NCI-H774 (cell line): ENCODE measurements at places on chromosomes 2 and 18.
A peak's percentile ranks its signal among the peaks of the same experiment; 100 is the strongest.

DNA sequence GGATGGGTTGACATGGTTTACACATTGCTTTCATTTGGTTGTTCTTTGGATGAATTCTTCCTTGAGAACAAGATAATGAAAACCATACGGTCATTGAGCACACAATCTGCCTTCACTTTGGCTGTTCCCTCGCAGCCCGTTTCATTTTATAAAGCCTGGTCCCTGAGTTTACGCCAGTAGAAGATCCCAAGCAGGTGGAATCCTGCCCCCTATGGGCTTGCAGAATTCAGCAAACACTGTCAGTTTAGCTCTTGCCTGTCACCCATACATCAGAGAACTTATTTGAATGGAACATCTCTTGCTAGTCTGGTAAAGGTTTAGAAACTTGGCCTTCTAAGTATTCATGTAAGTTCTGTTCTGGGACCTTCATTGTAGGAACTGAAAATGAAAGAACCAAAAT is 666.4 kb upstream of the ZEB2 start:
- DNase-seq: no peak

- peak; percentile 85 for DNase-seq
These were observed at the start of gene CAB39 for GRCh38 chr2:230712443-230713330. Gene CAB39, plus strand, starts transcription at chr2:230712842. Its CDS starts 47,160 bp downstream, at chr2:230760002.

- DNase-seq: no peak
These were observed 691.1 kb upstream of the PIK3C3 start for GRCh38 chr18:41263956-41264355.

DNA sequence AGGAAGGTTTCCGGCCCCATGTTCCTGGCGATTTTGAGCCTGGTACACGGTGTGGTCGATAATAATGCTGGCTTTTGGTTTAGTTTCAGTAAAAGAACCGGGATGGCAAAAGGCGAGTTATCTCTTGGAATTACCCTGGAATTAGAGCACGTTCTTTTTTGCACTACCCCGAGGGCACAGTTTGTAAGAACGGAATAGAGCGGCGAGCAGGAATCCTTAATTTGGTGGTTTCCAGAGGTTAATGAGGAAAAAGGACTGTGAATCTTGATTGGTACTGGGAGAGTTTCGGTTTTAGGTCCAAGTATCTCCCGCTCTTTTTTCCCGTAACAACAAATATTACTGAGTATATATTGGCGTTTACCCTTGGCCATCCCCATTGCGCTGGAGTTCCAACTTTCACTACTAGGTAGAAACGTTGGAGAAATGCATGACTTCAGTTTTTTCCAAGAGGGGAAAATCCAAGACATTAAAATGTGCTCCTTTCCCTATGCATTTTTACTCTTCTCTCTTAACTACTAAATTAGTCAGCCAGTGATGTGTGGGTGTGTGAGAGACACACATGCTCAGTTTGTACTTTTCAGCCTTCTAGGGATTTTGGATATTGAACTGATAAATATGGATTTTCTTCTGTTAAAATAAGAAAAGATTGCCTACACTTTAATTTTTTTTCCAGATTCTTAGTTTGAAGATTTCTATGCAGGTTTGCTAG is 160.8 kb downstream of the AGPS start:
- peak; percentile 41 for DNase-seq

- no peak for DNase-seq
These were observed 113.9 kb downstream of the MYO1B start for GRCh38 chr2:191359133-191359532.

GRCh38 chr2:45205480-45205879 is 196.2 kb upstream of the SIX2 start:
- DNase-seq: no peak

DNA sequence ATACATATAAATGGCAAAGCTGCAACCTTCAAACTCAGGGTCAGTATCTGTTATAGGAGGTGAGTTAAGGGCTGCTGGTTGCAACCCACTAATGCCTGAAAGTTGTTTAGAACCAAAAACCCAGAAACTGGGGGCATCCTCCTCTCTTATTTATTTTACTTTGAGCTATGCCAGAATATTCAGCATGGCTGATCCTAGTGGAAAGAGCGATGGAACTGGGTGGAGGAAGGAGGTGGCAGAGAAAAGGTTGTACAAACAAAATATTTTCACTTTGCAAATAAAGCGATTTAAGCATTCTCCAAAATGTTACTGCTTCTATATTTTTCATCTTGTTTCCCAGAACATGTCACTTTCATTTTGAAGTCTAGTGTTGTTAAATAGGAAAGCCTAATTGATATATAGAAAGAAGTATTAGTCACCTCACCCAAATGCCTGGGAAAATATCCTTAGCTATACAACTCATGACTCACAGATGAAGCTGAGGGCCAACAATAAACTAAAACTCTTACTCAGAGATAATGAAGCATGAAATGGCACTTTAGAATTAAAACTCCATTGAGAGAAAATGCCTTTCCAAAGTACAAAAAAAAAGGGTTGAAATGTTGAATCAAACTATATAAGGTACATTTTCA is 251.4 kb upstream of the UBE2E3 start:
- no peak for DNase-seq

- no peak for DNase-seq
These were observed 114.7 kb upstream of the TNP1 start for GRCh38 chr2:216974321-216975302.

DNA sequence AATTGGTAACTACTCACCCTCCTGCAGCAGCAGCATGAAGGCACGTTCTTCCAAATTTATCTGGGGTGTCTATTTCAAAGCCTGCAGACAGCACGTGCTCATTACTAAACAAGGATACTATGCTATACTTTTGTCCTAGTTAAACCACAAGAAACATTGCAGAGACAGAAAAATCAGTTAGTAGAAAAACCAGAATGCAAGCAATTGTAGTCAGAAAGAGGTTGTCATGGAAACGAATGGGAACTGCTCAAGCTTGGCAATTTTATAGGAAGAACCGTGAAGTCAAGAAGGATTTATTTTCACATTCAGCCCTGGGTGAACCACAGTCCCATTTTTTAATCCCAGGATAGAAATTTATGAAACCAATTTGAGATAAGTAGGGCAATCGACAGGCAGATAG is 162.2 kb upstream of the PGAP1 start:
- DNase-seq: no peak

DNA sequence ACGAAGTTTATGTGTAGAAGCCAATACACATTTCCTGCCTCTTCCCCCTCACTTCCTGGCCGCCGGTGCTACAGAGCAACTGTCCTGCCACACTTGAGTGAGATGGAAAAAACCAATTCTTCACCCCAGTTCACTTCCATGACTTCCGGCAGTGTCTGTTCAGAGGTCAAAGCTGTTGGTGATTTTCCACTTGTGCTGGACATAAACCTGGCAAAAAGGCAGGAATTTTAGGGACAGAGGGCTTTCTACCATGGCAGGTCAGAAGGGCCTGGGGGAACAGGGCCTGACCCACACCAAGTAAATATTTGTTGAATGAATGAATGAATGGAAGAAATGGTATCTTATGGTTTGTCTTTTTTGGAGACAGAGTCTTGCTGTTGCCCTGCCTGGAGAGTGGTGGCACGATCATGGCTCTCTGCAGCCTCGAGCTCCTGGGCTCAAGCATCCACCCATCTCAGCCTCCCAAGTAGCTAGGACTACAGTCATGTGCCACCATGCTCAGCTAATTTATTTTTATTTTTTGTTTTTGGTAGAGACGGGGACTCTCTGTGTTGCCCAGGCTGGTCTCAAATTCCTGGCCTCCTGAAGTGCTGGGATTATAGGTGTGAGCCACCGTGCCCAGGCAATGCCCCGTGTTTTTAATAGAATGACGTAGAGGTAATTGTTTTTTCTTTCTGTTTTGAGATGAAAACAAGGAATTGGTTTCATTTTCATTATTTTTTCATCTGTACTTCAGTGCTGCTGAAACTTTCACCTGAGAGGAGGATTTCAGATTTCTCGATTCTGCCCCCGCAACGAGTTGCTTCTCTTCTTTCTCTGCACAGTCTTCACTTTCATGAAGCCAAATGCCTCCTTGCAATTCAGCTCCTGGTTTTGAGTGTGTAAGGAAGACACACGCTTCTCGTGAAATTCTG is 48.0 kb upstream of the LPIN2 start:
- DNase-seq: no peak

DNA sequence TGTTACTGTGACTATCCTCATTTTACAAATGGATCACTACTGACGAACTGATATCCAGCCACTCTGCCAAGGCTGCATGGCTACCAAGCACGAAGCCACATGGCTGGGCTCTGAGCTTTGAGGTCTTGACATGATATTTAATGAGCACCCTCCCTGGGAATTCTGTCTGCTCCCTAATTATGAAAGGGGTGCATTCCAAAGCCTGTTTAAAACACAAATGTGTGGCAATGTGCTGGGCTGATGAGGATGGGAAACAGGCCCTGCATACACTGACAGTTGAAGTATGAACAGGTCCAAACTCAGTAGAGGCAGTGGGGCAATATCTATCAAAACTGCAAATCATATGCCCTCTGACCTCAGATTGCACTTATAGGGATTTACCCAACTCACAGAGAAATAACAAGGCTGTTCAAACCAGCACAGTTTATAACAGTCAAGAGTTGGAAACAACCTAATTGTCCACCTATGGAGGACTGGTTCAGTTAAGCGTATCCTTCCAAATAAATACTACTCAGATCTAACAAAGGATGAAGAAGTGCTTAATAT is 20.8 kb downstream of the CDC42EP3 start:
- no peak for DNase-seq
